ENCODE measurements at places on chromosomes 5 and 9.

GRCh38 chr5:167851416-167851815, 440.0 kb upstream of the WWC1 start:
- DNase-seq = no peak

DNA sequence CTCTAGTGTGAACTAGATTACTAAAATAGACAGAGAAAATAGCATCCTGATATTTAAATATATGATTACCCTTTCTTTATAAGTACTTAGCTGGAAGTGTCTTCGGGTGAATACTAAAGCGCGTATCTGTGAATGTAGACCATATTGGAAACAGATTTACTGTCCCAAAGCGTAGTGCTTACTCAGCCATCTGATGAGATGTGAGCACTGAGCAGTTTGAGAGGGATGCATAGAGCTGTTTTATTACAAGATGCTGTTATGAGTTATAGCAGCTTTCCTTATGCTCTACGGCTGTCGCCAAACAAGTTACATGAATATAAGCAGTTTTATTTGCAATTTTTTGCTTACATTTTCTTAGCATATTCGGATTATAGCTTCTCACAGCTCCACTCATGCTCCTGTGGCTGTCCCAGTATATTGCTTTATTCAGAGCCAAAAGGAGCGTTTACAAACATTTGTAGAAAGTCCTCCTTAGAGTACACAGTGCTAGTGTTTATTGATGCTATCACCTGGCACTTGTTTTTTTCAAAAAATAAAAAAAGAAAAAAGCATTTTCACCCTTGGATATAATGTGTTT, 981.4 kb upstream of the WWC1 start:
- no peak for DNase-seq

- DNase-seq = no peak
Measured at GRCh38 chr9:129332581-129332980, 154.5 kb upstream of the IER5L start.

GRCh38 chr9:108844856-108845255, 10.9 kb downstream of the ACTL7B start:
- DNase-seq = peak; percentile 61

GRCh38 chr9:14616188-14616982, 76.8 kb downstream of the ZDHHC21 start:
- DNase-seq = peak; percentile 73

DNA sequence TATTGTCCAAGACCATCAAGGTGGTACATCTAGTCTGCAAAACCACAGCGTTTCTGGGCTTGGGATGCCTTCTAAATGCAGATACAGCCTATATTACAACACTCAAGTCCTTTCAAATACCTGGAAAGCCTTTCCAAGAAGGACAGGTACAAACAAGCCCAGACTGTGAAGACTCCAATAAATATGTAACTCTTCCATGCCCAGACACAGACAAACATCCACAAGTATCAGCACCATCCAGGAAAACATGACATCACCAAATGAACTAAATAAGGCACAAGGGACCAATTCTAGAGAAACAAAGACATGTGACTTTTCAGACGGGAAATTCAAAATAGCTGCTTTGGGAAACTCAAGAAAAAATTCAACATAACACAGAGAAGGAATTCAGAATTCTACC, 152.7 kb upstream of the POC5 start:
- peak; percentile 92 for DNase-seq
